ENCODE measurements at places on chromosomes 7 and 10. TPM values are rescaled to one million over a fixed set of nuclear protein-coding genes. Genes with fewer than 3 reads are reported as not detected.

DNA sequence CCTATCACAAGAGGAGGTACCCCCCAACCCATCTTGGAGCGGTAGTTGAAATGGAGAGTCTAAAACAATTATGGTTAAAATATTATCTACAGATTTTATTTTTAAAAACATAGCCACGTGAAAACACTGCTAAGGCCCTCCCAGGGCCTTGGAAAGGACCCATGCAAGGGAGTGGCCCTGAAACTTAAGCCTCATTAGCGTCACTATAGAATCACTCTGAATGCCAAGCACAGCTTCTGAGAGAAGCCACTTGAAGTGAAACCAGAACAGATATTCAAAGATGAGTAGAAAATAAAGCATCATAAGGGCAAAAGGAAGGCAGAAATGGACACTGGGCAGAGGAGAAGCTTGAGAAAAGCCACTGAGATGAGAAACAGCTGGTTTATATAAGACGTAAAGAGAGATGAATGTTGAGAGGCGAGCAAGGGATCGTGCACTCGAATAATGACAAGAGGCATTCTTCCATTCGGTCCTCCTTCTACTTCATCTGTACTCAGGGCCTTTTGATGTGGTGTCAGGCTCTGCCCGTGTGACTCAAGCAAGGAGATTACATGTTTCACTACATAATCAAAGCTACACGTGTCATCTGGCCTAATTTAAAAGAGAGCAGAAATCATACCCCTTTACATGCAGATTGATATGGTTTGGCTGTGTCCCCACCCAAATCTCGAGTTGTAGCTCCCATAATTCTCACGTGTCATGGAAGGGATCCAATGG lies 33.4 kb upstream of the SLC39A12 start:
- DNase-seq, result no peak

- peak; percentile 40 for DNase-seq
Observed at GRCh38 chr7:78018641-78019446, 220.3 kb downstream of the PHTF2 start.

- DNase-seq, result no peak
Observed at GRCh38 chr7:112437072-112437471, 13.2 kb upstream of the IFRD1 start.

GRCh38 chr7:71208881-71209280 lies 76.9 kb downstream of the GALNT17 start:
- DNase-seq, result no peak

Gene CPVL
- 54.6 TPM for total RNA-seq

Gene SLC26A3
- total RNA-seq, result not detected
